Activated B cell treated with CpG ODN at 0.5 μM for 24 hours (primary cell): ENCODE measurements at places on chromosomes 12 and 14. TPM values are rescaled to one million over a fixed set of nuclear protein-coding genes. Genes with fewer than 3 reads are reported as not detected.

KCNA1 gene
- total RNA-seq: 0.04 TPM in 1 of 2 replicates, not detected in the other

GRCh38 chr12:12979126-12979525 lies 20.9 kb downstream of the HEBP1 start:
- DNase-seq: no peak

- no peak for DNase-seq
Observed at GRCh38 chr14:58829594-58829993, 191.8 kb downstream of the DACT1 start.

GRCh38 chr12:111111681-111112080 lies 191.3 kb upstream of the MYL2 start:
- no peak for DNase-seq

DNA sequence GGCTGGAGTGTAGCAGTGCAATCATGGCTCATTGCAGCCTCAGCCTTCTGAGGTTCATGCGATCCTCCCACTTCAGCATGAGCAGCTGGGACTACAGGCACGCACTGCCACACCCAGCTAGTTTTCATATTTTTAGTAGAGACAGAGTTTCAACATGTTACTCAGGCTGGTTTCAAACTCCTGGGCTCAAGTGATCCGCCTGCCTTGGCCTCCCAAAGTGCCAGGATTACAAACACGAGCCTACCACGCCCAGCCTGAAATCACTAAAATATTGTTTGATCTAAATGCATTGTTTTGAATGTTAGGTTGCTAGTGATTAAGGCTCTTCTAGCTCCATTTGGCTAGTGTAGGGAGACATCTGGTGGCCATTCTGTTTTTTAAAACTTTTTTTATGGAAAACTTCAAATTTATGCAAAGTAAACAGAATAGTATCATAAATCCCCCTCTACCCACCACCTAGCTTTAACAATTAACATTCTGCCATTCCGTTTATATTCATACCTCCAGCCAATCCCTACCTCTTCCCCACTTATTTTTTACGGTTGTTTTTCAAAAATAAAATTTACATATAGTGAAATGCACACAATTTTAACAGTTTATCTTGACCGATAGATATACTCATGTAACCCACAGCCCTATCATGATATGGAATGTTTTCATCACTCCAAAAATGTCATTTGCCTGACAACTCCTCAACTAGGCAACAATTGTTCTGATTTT lies 37.8 kb downstream of the MYO1H start:
- DNase-seq: no peak

DNA sequence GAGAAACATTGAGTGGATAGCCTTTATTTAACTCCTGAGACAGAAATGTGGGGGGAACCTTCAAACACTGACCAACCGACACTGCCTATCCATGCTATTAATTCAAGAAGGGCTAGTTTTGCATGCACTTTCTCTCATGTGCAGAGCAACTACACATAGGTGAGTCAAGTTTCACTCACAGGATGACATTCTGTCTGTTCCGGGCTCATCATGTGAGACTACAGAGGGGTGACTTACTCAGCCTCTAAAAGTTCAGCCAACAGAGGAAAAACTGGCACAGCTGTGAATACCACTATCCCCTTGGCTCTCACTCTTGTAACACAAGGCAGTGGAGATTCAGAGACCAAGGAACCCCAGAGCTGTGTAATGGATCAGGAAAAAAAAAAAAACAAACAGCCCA lies 13.3 kb downstream of the BEST3 start:
- no peak for DNase-seq

DNA sequence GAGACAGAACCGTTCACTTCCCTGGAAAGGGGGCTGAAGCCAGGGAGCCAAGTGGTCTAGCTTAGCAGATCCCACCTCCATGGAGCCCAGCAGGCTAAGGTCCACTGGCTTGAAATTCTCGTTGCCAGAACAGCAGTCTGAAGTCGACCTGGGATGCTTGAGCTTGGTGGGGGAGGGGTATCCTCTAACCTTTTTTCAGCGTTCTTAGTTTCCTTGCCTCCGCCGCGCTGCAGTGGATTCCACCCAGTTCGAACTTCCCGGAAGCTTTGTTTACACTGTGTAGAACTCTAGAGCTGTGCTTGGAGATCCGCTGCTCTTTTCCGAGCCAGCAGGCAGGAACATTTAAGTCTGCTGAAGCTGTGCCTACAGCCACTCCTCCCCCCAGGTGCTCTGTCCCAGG lies 45.2 kb upstream of the FKBP4 start:
- no peak for DNase-seq

DNA sequence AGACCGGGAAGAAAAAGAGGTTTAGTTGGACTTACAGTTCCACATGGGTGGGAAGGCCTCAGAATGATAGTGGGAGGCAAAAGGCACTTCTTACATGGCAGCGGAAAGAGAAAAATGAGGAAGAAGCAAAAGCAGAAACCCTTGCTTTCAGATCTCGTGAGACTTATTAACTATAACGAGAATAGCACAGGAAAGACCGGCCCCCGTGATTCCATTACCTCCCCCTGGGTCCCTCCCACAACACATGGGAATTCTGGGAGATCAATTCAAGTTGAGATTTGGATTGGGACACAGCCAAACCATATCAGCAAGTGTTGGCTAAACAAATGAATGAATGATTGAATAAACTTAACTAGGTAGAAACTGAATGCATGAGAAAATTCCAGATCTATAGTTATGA lies 85.3 kb upstream of the PARP11 start:
- no peak for DNase-seq
